ENCODE measurements at places on chromosomes 5 and 9. TPM values are rescaled to one million over a fixed set of nuclear protein-coding genes. Genes with fewer than 3 reads are reported as not detected.
A peak's percentile ranks its signal among the peaks of the same experiment; 100 is the strongest.

Gene FBXL7
- polyA plus RNA-seq, result 23.7 TPM

DNA sequence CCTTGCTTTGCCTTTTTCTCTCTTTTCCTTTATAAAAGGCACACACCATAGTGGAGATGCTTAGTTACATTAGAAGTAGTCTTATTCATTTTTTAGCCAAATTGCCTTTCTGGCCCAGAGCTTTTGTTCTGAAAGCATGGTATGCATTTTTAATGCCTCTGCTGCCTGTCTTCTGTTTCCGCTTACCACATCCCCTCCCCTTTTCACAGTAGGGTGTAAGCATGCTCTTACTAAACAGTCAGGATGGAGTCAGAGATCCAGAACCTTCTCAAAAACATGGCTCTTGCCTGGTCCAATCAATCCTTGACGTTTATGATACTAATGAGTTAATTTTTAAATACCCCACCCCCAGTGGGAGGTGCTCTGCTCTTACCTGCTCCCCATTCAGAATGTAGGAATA, 22.5 kb downstream of the PPP3R2 start:
- DNase-seq, result no peak

GRCh38 chr5:79756076-79756475, 66.4 kb downstream of the CMYA5 start:
- DNase-seq, result no peak

Gene IL5
- not detected for polyA plus RNA-seq

DNA sequence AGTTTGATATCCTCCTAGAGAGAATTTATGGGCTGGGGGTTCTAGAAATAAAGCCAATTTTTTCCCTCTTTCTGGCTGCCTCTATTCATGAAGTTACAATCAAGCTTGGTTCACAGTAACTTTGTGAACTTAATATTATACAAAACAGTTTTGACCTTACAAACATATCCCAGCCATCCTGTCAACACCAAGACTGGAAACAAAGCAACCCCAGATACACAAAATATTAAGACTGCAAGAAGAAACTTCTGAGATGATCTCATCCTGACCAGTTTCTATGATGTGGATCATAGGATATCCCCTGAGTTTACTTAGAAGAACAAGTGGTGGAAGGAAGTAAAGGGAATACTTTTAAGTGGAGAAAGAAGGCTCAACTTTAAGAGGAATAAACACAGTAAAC, 28.3 kb upstream of the CER1 start:
- DNase-seq, result peak; percentile 64

DNA sequence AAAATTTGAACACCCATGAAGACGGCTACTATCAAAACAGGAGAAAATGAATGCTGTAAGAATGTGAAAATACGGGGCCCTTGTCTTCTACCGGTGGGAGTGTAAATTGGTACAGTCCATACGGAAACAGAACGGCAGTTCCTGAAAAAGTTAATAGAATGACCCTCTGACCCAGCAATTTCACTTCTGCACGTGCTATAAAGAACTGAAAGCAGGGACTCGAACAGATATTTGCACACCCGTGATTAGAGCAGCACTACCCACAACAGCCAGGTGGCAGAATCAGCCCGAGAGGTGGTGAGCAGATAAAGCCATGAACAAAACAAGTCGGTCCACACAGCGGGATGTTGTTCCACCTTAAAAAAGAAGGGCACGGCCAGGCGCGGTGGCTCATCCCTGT, 22.6 kb upstream of the SLC12A7 start:
- no peak for DNase-seq

GRCh38 chr9:91879231-91879630, 70.8 kb downstream of the ROR2 start:
- no peak for DNase-seq

DNA sequence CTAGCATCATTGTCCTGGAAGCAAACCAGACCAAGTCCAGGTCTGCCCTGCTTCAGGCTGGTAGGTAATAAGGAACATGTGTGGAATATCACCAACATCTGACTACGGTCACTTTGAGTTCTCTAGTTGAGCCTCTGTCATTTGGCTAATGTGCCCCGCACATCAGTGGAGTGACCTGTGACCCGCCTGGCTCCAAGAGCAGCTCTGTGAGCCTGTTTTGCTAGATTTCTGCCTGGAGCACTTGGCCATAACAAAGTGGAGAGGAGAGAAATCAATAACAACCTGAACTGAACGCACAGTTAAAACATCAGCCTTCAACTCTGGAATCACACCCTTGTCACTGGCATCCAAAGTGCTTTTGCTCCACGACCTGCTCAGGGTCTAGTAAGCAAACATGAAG, 115.7 kb downstream of the PPP2R2B start:
- no peak for DNase-seq

DNA sequence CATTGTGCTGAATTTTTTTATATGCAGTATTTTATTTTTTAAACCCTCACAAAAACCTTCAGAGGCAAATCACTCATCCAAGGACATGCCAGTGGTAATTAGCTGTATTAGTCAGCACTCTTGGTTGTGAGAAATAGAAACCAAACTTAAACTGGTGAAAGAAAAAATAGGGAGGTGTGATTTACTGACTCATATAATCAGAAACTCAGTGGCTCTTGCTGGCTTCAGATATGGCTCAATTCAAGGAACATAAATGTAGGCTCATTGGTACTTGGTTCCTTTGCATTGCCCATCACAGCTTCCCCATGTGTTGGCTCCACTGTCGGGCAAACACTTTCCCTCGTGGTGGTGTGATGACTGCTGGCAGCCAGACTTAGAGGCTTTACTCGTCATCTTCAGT, 497.2 kb downstream of the MAT2B start:
- no peak for DNase-seq

Gene AGTPBP1
- polyA plus RNA-seq, result 14.3 TPM
